ENCODE measurements at places on chromosomes 3 and 15.

GRCh38 chr3:44468572-44469520, 8.6 kb downstream of the ZNF445 start:
- no peak for DNase-seq

DNA sequence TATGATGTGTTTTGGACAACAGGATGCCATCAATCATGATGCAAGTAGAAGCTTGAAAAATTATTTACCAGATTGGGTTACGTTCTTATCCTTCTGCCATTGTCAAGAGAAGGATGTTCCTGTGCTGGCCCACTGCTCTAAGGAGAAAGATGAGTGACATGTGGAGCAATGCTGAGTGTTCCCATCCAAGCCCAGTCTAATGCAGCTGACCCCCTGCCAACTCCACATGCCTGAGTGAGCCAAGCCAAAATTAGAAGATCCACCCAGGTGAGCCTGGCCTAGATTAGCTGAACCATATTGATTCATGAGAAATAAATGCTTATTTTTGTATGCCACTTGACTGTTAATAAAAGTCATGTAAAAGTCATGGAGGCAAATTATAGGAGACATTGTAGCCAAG, 446.5 kb downstream of the CNTN3 start:
- DNase-seq: no peak

DNA sequence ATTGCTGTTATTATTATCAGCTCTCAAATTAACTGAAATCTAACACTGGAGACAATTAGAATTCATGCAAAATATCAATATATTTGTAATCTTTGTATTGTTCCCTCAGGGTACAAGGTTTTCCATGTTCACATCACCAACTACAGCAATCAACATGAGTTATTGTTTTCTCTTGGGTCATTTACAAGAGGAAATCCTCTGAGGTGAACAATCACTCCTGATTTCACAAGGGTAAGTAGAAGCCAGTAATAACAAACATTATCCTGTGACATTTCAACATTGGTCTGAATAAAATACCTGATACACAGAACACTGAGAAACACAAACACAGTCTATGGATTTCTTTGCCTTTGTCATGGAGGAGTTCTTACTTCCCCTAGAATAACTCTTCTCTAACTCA, 174.0 kb downstream of the SUCNR1 start:
- no peak for DNase-seq

- no peak for DNase-seq
Observed at GRCh38 chr15:90000186-90001001, 730 bp upstream of the ZNF710 start.
